ENCODE measurements at places on chromosomes 7 and 10.

DNA sequence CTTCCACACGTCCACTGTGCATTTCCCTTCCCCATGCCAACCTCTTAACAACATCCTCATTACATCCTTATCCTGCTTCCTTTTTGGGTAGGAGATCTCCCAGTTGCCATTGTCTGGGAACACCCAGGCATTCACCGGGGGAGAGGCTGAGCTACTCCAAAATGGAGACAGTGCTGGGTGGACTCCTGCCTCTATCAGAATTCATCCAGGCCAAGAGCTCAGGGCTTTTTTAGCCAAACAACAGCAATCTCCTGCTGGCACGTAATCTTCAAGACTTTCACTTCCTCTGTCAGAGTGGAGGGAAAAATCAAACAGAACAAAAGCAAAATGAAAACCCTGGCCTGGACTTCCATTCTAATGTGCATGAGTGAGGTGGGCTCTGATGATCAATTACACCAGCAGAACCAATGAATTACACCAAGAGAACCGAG lies 245.0 kb downstream of the PRPF18 start:
- DNase-seq = no peak

DNA sequence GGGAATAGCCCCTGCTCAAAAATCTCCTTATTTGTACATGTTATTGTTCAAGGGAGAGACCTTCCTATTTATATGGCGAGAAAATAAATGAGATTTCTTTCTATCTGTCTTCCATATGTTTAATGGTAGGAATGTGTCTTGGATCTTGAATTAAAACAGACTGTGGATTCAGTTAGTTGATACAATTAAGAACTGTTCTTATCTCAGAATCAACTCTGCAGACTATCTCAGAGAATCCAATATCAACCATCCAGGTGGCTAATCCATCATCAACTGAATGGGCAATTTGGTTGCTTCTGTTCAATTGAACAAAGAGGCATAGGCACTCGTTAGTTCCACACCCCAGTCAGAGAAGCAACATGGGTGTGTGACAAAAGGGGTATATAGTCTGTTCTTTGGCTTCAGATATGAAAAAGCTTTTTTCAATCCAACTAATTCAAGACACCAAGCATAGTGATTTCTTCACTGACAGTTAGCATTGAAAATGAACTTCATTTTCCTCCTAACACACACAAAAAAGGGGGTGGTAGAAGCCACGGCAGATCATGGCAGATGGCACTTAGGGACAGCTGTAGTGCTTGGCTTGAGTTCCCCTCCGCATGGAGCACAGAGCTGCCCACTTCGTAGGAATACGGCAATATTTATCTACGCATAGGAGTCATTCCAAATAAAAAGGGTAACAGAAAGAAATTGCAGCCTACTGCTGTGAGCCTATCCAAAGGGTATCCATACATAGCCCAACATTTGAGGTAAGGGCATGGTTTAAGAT lies 135.9 kb downstream of the KIAA1217 start:
- DNase-seq = no peak

GRCh38 chr7:155410431-155410830 lies 47.5 kb upstream of the EN2 start:
- no peak for DNase-seq

GRCh38 chr10:75508814-75509306 lies 77.4 kb downstream of the LRMDA start:
- DNase-seq = no peak

GRCh38 chr7:37545619-37546534 lies 97.2 kb upstream of the ELMO1 start:
- no peak for DNase-seq

DNA sequence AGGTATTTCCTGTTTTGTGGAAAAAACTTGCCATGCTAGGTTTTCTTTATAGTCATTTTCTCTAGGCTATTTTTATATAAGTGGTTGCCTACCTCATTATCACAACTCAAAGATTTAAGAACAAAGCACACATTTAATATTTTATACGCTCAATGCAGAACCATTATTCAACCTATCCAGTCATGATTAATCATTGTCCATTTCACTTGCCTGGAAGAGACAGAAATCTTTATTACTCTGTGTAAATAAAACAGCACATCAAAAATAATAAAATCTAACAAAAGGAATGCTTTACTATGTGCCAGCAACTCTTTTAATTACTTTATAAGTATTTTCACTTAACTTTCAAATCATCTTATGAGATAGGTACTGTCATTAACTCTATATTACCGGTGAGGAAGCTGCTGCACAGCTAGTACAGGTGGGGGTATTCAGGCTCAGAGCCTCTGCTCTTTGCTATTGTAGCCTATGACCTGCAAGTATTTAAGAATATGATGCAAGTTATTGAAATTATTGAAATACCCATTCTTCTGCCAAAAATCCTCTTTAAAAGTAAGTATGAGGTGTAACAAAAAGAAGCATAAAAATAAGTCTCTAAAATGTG lies 16.4 kb upstream of the TAS2R16 start:
- no peak for DNase-seq

DNA sequence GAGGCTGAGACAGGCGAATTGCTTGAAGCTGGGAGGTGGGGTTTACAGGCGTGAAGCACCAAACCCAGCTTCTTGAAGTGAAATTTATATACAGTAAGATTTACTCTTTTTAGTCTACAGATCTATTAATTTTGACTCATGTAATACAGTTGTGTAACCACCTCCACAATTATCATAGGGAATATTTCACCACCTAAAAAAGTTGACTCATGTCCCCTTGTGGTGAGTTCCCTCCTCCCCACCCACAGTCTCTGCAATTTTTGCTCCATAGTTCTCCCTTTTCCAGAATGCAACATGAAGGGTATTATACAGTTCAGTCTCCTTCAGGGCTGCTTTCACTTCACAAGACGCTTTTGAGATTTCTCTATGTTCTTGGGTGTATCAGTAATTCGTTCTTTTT lies 156.8 kb downstream of the FAM107B start:
- DNase-seq = no peak

DNA sequence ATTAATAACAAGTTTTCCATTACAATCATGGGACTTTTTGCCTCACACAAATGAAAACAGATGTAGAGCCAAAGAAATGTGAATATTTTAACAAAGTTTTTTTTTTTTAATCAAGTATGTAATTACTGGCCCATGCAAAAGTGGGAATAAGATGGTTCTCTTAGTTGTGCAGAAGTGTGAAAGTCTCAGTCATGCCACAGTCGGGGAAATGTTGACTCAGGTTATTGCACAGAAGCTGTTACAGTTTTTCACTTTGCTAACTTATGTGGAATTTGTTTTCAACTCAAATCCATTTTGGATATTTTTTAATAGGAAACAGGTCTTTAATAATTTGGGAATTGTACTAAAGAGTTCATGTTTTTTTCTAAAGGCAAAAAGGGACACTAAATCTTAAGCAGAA lies 44.0 kb upstream of the CAV2 start:
- DNase-seq = no peak

DNA sequence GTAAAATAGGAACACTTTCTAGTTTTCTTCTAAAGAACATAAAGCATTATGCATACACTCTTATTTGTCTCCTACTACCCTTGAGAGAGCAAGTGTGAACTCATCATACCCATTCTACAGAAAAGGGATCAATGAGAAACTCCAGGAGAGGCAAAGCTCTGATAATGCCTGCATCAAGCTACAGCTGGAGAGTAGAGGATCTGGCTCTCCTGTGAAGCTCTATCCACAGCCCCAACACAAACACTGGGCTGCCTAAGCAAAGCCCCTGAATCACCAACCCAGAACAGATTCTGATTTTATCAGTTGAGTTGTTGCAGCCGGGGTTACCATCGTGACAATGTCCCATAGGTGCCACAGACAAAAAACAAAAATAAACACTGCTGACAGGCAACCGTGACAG lies 74.9 kb downstream of the NUDCD3 start:
- DNase-seq = no peak
